CD4-positive, alpha-beta T cell (primary cell): ENCODE measurements at places on chromosomes 2 and 18.

DNA sequence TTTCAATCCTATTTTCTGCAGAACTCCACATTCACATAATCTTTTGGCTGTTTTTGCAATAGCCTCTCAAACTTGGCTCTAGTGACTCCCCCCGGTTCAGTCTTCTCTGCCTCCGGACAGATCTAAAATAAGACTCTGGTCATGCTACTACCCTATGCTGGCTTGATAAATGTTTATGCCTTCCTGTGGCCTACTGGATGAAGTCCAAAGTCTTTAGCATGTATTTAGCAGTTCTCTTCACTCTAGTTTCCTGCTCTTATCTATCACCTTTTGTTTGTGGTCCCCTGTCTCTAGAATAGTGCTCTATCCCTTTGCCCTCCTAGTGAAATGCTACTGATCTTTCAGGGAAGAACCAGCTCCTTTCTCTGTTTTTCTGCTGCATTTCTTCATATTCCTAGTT is 14.4 kb downstream of the ADCYAP1 start:
- DNase-seq: no peak

- DNase-seq: no peak
Measured at GRCh38 chr2:65396348-65397026, 35.9 kb downstream of the SPRED2 start.

DNA sequence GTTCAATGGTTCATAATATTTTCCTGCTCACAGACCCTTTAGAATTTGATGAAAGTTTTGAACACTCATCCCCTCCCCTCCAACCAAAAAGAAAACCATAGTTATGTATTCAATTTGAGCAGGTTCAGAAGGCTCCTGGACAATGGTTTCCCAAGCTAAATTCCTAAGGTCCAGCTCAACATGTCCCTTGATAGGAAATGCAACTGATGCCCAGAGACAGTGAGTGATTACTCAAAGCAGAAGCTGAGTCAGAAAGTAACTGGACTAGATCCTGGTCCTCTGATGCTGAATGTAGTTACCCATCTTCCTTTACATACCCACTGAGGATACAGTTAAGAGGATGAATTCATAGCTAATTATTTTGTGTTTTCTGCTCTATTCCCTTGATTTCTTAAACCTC is 218.9 kb upstream of the NCKAP5 start:
- no peak for DNase-seq

DNA sequence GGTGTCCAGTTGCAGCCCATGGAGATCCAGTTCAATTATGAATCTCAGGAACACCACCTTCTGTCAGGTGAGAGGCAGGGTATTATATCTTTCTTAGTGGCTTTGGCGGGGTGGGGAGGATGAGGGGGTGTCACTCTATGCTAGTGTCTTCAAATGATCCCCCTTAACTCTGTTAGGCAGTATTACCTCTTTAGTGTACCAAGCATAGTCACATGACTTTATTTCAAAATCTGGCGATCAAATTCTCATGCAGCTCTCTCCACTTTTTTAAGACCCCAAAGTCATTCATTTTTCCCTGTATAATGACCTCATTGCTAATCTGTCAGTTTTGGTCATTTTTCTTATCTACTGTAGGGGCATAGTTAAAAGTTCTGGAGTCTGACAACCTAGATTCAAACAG is 1.1 kb upstream of the ZSCAN30 start:
- no peak for DNase-seq
